Cortex of kidney (tissue), 1 donor: ENCODE measurements at places on chromosomes 6 and 20.

DNA sequence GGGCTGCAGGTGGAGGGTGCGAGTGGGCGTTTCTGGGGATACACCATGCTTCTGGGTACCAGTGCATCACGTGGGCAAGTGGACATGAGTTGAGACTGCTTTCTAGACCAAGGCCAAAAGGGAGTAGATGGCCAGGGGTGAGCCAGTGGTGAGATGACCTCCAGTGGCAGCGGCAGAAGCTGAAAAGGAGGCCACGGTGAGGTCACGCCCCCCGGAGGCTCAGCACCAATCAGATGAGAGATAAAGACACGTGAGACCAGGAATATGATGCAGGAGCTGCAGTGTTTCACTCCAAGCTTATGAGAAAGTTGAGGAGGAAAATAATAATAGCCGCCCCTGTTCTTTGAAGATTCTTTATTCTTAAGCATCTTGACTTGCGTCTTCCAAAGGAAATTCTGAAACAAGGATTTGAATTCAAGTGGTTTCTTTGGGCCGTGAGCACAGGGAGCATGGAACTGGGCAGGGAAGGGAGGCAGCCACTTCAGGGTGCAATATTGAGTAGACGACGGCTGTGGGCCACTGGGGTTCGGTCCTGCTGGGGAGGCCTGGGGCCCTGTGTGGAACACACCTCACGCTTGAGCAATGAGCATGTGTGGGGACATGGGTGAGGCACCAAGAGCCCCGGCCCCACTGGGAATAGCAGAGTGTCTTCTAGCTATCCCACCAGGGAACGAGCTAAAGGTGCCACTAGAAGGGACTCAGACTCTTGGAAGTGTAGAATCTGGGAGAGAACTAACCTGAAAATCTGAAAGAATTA is 156.7 kb upstream of the LRFN2 start:
- DNase-seq: no peak

GRCh38 chr6:34374069-34374468 is 18.4 kb downstream of the NUDT3 start:
- DNase-seq: no peak

DNA sequence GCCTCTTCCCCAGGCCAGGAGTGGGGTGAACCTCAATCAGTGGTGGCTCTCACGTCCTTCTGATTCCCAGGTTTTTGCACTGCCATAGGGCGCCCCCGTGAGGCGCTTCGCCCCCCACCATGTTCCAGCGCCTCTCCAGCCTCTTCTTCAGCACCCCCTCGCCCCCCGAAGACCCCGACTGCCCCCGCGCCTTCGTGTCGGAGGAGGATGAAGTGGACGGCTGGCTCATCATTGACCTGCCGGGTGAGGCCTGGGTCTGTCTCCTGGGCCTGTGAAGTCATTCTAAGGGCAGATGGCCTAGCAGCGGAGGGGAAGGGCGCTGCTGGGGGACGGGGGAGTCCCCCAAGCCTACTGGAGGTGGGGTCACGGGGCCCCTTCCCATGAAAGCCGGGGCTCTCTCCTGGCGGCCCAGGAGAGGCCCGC is 4.5 kb downstream of the TP53INP2 start:
- no peak for DNase-seq

DNA sequence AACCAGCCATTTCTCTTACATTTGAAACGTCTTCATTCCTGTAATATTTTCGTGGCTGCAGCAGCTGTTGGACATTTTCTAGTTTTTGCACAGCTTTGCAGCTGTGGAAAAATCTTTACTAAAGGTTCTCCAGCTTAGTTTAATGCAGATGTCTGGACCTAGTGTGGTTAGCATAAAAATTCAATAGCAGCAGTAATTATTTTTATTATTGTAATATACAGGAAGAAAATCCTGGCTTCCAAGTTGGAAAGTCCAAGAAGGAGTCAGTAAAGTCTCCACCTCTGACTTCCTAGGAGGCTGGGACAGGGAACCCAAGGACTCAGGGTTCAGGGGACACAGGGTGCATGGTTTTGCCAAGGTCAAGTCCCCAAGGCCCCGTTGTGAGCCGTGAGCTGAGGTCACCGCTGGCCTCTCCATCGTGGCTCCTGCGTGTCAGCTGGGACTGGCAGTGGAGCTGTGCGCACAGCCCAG is 230.6 kb downstream of the FNDC1 start:
- no peak for DNase-seq

DNA sequence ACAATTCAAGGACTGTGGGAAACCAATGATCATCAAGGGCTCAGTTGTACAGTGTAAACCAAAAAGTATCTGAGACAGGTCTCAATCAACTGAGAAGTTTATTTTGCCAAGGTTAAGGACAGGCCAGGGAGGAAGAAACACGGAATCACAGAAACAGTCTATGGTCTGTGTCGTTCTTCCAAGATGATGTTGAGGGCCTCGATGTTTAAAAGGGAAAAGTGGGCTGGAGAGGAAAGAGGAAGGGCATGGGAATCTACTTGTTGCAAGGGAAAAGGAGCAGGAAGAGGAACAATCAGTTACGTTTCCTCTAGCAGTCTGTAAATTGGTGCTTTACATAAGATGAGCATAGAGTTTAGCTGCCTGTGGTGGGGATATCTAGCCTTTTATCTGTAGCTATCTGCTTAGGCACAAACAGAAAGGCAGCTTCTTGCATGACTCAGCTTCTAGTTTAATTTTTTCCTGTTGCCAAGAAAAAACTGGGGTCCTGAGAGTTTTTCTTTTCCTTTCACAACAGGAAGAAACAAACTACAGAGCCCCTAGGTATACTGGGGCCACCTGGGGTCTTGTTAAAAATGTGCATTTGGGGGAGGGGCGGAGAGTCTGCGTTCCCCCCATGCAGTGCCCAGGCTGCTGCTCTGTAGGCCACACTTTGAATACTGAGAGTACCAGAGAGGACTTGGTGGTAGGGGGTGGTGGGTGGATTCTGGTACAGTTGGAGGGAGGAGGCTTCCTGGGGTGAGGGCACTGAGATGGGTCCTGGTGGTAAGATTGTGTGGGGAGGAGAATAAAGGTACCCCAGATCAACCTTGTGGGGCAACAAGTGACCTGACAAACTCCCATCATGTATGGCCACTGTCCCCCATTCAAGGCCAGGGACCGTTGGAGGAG is 35.3 kb upstream of the EZR start:
- DNase-seq: no peak

DNA sequence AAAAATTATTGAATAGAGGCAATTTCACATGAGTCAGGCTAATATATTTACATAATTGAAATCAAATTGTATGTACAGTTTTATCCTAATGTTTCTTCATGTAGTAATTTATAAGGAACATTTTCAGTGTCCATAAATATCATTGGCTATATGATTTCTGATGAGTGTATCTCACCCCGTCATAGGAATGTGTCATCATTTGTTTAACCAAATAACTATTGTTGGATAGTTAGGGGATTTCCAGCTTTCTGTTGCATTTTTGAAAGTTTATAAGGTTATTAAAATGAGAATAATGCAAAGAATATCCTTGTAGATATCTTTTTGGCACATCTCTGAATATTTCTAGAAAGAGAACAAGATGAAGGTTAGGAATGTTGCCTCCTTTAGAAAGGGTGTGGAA is 39.0 kb downstream of the SYTL3 start:
- DNase-seq: no peak

DNA sequence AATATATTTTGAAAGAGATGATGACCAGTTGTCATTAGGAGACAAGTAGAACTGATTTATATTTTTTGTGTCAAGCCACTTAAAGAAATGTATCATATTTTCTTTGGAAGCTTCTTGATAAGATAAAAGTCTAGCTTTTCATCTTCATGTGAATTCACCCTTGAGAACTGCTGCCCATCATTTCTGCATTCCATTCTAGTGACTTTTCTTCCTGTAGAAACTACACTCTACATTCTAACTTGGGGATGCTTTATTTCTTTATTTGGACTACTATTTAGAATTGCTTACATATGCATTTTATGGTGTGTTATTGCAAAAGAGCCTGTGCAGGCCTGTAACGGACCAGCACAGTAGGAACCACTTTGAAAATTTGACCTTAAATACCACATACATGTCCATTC is 335.0 kb upstream of the KCNQ5 start:
- DNase-seq: no peak

DNA sequence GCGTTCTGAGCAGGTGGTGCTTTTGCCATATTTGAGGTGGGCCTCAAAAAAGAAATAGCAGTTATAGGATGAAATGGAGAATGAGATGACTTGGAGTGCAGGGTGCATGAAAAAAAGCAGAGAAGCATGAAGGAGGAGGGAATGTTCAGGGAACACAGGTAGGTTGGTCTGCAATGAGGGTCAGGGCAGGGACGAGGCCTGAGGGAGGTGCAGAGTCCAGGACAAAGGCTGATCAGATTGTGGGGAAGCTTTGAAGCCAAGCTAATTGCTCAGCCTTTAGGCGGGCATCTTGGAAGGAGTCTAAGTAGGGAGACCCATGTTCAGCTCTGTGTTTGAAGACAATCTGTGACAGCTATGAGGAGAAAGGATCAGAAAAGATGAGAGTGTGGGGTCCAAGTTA is 12.0 kb downstream of the TRAM2 start:
- DNase-seq: no peak

GRCh38 chr20:48317578-48317977 is 510.2 kb downstream of the PREX1 start:
- DNase-seq: no peak

GRCh38 chr6:141548966-141549365 is 583.8 kb upstream of the GJE1 start:
- DNase-seq: no peak

GRCh38 chr6:129124347-129124746 is 241.4 kb downstream of the LAMA2 start:
- DNase-seq: no peak

GRCh38 chr6:116536216-116536621 is 9.3 kb downstream of the TRAPPC3L start:
- DNase-seq: no peak

- DNase-seq: no peak
These were observed 728 bp downstream of the PSMA7 start for GRCh38 chr20:62142252-62143080.

GRCh38 chr6:111150577-111150976 is 63.3 kb downstream of the SLC16A10 start:
- DNase-seq: no peak

DNA sequence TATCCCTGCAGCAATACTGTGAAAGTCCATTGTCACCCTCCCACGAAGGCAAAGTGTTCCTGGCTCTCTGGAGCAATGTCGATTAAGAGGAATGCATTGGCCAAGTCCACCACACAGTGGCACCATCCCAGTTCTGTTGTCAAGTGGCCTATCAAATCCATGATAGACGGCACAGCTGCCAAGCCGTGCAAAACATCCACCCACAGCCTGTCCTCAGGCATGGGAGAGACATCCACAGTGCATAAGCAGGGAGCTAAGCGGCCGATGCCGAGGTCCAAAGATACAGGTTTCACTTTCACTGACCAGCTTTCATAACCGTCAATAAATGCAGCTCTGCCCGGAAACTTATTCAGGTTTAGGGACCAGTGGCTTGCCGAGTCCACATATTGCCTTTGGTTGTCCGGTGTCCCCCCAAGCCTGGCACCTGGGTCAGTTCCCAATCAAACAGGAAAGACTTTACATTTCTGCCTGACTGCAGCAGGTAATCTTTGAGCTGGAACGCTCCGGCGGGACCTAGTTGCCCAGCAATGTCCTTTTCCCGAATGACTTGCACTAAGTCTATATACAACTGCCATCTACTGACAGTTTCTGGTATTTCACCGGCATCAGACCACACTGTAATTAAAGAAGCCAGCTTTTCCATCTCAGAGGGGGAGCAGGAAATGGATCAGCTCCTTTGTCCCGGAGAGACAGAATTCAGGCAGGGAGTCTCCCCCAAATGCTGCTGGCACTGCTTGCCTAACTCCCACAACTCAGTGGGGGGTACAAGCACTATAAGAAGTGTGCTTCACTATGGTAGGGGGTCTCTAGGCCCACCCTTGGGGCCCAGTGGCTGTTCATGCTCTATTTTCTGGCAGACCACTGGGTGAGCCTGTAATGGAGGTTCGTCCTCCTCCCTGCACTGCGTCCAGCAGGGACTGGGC is 6.3 kb downstream of the ZKSCAN3 start:
- no peak for DNase-seq

- DNase-seq: no peak
These were observed 56.7 kb downstream of the TRERF1 start for GRCh38 chr6:42394881-42395620.

DNA sequence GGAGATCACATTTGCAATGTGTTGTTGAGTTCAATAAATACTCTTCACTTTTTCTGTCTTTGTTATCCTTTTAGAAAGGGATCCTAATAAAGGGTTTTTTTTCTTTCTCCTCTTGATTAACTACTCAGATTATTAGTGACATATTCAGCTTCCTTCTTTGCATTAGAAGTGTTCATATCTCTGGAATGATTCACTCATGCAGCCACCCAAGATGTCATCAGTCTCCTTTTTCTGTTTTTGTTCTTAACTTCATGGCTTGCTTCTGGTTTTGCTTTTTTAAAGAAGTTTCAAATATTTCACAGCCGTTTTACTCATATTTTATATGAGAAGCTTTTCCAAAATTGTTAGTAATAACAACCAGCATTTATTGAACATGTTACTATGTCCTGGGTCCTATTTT is 187.6 kb downstream of the TMEM242 start:
- no peak for DNase-seq

- no peak for DNase-seq
These were observed 5.2 kb upstream of the FASTKD5 start for GRCh38 chr20:3164763-3165410.

- no peak for DNase-seq
These were observed 68.9 kb upstream of the FAM184A start for GRCh38 chr6:119147101-119148053.

- DNase-seq: no peak
These were observed 86.2 kb upstream of the GPR6 start for GRCh38 chr6:109891924-109892323.

- no peak for DNase-seq
These were observed 14.3 kb downstream of the SULF2 start for GRCh38 chr20:47770935-47771334.
